HTR-8/SVneo (cell line): ENCODE measurements at places on chromosomes 1 and 21.

GRCh38 chr1:164709126-164709525 lies 150.1 kb downstream of the PBX1 start:
- DNase-seq: no peak

GRCh38 chr1:221415651-221416050 lies 326.2 kb downstream of the DUSP10 start:
- DNase-seq: no peak

GRCh38 chr1:231575472-231575871 lies 47.0 kb downstream of the TSNAX start:
- no peak for DNase-seq

- DNase-seq: no peak
Measured at GRCh38 chr1:68270951-68271350, 38.6 kb upstream of the WLS start.

- no peak for DNase-seq
Measured at GRCh38 chr1:145983960-145984830, 12.2 kb downstream of the TXNIP start.

- no peak for DNase-seq
Measured at GRCh38 chr1:200626853-200627534, 6.4 kb upstream of the KIF14 start.

DNA sequence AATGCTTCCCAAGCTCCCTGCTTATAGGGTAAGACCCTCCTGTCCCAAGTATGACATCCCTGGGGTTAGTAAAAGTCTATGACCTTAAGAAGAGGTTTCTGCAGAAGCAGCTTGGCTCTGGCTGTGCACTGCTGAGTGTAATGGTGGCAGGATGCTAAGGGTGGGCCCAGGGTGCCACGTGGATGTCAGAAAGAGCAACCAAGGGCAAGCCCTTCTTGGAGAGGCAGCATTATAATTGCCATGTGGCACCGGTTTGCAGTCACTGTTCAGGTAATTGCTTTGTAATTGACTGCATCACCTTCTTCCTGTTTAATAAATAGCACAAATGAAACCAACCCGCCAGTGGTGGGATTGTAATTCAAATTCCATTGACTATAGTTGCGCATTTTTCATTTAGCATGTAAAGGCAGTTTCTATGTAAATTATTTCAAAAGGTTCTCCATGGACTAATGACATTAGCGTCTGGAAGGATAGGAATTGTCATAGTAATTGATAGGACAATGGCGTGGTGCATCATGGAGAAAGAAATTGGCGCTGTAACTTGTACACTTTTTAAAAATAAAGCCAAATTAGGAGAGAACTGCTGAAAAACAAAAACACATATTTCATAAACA lies 490.6 kb upstream of the VAMP3 start:
- DNase-seq: no peak

DNA sequence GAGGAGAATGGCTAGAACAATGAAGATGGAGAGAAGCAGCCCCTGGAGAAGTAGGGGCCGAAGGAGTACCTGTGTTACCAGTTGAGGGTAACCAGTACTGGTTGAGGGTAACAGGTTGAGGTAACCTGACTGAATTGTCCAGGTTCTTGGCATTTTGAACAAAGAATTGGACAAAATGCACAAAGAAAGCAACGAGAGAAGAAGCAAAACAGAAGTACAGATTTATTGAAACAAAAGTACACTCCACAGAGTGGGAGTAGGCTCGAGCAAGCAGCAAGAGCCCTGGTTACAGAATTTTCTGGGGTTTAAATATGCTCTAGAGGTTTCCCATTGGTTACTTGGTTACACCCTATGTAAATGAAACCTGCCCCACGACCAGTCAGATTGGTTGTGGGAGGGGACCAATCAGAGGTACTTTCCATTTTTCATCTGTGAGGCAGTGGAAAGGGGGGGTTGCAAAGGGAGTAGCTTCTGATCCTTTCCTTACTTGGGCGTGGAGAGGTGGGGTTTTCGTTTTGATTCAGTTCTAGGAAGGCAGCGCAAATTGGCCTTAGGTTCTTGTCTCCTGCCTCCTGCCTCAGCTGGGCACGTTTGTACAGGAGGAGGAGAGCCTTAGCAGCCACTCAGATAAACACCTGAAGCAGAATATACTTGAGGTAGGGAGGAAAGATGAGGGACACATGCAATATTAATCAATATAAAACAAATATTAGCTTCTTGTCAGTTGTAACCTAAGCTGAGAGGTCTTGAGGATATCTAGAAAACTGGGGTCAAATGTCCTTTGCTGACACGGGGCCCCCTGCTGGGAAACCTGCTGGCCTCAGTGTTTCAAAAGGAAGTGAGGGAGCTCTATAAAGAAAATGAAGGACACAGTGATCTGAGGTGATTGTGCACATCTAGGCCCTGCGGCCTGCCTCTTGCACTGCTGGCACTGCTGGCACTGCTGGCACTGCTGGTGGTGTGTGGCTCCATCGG lies 14.3 kb upstream of the LSM10 start:
- DNase-seq: no peak

- no peak for DNase-seq
Measured at GRCh38 chr21:26366781-26367180, 196.2 kb upstream of the APP start.
